NCI-H1092 (cell line): ENCODE measurements at places on chromosomes 2 and 18.

DNA sequence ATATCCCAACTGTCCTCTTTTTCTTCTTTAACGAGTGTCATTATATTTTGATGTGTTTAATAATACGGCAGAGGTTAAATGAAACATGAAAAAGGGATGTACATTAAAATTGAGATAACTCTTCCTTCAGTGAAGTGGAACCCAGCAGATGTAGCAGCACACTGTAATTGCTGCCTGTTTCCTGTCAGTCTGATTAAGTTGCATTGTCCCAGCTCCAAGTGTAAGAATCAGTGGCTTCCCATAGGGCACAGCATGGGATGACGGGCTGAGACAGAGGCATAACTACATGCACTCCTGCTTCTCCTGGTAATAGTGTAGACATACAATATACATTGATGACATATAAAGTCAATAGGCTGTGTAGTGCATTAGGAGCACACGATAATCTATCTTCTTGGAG, 175.8 kb upstream of the TCF4 start:
- no peak for DNase-seq

DNA sequence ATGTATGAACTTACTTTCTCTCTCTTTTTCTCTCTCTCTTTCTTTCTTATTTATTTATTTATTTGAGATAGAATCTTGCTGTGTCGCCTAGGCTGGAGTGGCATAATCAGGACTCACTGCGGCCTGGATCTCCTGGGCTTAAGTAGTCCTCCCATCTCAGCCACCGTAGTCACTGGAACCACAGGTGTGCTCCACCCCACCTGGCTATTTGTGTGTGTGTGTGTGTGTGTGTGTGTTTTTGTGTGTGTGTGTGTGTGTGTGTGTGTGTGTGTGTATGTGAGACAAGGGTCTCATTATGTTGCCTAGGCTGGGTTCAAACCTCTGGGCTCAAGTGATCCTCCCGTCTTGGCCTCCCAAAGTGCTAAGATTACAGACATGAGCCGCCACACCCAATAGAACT, 64.3 kb downstream of the KIAA1328 start:
- no peak for DNase-seq

DNA sequence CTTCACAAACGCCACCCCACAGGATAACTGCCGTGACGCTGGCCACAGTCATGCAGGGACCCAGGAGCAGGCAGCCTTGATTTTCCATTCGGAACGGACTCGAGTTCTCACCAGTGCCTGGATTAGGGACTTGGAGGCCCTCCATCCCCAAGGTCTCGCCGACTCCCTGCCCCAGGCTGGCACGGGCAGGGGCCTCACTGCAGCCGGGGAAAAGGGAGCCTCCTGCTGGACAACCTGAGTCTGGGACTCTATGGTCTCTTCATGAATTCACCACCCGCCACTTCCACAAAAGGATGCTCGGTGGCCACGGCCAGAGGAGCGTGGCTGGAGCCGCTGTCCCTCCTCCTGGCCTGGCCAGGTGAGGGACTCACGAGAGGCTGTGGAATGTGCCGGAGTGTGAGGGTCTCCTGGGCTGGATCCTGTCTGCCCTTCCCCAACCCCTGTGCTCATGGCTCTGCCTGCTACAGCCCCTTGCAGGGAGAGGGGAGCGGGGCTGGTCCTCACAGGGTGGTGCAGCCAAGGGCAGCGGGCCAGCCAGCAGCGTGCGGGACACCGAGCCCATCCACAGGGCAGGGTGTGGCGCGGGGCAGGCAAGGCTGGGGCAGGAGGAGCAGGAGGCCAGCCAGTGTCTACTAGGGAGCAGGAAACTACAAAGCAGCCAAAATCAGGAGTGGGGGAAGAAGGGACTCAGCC, 42.3 kb downstream of the AQP12A start:
- no peak for DNase-seq

- no peak for DNase-seq
These were observed 103.0 kb upstream of the SOX11 start for GRCh38 chr2:5589183-5589582.

DNA sequence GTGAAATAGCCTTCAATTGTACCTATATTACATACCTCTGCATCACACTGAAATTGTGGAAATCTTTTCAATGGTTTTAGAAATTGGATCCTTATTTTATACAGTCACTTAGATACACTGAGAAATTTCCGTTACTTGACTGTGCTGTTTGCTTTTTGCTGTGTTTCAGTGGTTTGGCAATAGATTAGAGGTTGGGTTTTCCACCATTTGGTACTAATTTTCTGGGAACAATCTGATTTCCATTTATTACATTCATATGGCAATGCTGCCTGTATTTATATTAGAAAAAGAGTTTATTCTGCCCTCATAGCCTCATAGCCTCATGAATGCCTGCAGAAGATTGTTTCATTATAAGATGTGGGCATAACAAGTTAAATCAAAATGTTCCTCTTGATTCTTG, 285.0 kb downstream of the GULP1 start:
- no peak for DNase-seq

GRCh38 chr2:60053791-60054190, 499.7 kb downstream of the BCL11A start:
- no peak for DNase-seq

- DNase-seq = peak; percentile 19
These were observed at the start of gene RAPGEF4 for GRCh38 chr2:172735582-172736423. Gene RAPGEF4, plus strand, starts transcription at chr2:172735845. Its CDS starts 139 bp downstream, at chr2:172735984.

- DNase-seq = no peak
These were observed 62.5 kb downstream of the MRO start for GRCh38 chr18:50757358-50757757.

DNA sequence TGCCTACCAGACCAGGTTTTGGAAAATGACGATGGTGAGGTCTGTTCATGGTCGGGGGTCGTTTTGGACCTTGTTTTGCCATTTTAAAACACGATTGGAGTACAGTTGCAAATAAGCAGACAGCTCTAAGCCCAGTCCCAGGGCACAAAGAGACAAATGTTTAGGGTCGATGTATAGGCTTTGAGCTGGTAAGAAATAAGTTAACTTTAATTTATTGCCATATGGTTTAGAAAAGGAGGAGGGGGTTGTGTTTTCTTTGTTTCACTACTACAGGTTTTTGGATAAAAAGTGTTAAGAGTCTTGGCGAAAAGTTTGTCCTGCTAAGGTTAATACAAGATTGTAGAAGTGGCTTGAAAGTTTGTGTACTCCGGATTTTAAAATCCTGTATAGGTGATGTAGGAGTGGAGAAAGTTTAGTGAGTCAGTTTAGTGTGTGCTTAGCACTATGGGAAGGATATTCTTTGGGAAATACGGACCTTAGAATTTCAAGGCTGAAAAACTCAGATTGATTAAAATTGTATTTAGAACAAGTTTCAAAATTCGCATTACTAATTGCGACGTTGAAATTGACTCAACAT, 1.3 kb downstream of the KCMF1 start:
- no peak for DNase-seq

DNA sequence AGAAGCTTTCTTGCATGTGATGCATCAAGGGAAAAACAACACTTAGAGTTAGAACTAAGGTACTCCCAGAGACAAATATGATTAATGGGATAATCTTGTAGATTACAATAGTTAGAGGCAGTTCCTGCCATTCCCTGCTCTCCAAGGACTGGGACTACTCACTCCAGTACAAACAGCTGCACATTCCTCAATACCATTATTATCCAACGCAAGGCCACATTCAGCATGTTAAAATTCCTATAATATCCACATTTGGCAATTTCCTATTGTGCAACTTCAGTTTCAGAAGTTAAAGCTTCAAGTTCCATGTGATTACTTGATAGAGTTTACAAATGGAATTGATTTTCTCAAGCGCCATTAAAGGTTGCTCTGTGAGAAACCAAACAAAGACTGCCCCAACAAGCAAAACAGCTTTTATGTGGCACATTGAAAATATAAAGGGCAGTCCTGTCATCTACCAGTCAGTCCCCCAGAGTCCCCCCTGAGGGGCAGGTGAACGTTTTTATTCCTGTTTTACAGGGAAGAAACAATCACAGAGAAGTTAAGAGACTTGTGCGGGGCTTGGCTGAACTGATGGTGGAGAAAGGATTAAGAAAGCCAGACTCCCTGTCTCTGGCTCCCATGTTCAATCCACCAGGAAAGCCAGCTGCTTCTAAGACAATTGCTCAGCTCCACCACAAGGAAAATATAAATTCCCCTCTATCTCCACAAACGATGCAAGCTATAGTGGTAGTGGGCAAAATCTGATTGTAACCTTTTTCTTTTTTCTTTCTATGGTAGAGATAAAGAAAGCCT, 72.6 kb downstream of the TXNL1 start:
- no peak for DNase-seq

GRCh38 chr2:223765221-223765785, 72.1 kb downstream of the AP1S3 start:
- no peak for DNase-seq

DNA sequence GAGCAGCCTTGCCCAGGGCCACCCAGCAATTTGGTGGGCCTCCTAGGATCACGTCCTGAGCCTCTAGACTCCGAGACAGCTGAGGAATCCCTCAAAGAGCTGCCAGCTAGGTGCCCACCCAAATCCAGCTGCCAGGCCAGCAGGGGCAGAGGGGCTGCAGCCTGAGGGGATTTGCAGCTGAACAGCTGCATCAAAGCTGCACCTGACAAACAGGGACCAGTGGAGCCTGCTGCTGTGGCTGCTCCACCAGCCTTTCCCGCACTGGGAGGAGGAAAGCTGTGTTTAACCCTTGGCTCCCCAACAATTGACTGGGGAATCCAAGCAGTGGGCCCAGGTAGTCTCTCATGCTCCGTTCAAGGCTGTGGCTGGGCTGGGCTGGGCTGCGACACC, 8.2 kb downstream of the ADRA2B start:
- DNase-seq = no peak
